ENCODE measurements at places on chromosomes 6 and 20.

DNA sequence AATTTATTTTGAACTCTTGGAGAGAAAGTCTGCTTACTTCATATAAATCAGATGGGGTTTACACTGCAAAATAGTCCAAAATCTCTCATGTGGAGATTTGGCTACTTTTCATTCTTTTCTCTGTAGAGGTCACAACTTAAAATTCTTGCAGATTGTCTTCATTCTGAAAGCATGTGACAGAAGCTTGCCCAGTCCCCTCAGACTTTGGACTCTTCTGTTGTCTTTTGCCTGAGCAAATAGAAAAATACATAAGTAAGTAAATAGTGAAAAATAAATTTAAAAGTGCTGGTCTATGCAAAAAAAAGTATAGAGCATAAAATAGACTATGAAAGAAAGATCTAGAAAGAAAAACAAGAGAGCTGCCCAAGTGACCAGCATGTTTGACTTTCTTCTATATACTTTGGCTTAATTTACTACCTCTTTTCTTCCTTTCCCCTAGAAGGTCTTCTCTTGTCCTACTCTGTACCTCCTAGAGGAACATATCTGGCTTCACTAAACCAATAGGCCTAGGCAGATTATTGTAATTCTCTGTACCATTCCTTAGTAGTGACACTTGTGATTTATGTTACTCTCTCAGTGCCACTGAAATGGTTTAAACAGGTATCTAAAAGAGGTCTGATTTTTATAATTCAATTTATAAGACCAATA is 260.9 kb downstream of the TENT5A start:
- DNase-seq: no peak

- DNase-seq: no peak
These were observed 2.9 kb downstream of the AIG1 start for GRCh38 chr6:143063631-143064030.

DNA sequence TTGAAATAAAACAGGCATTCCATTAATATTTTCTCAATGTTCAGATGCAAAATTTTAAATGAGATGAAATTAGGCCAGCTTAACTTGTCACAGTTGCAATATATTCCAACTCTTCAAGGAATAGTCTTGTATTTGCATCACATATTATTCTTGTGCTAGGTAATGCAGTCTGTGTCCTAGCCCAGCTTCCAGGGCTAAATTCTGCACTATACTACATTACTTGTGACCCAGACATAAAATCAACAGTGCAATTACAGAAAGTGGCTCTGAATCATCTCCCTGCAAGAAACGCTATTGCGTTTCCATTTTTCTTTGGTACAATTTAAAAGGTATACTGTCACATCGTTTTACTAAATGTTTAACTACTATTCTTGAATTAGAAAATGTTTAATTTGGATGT is 399.2 kb downstream of the TENT5A start:
- DNase-seq: no peak

DNA sequence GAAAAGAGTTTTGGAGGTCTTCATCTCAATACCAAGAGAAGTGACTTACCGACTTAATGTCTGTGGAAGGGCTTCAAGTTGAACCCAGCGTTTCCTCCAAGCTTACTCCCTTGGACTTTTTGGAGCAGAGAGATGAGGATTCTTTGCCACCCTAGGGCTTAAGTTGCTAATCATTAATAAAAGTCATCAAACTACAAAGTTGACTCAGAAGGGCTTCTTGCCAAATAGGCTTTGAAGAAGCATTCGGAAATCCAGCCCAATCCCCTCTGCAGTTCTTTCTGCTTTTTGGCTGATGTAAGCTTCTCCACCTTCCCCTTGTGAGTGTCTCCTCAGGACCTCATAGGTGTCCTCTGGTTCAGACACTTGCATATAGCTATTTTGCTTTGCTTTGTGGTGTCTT is at the start of gene SLC17A3:
SLC17A3 (minus strand) TSS at position 126 of the 400 bp plus-strand sequence. CDS start 5,856 bp downstream, outside the sequence.
- DNase-seq: no peak

DNA sequence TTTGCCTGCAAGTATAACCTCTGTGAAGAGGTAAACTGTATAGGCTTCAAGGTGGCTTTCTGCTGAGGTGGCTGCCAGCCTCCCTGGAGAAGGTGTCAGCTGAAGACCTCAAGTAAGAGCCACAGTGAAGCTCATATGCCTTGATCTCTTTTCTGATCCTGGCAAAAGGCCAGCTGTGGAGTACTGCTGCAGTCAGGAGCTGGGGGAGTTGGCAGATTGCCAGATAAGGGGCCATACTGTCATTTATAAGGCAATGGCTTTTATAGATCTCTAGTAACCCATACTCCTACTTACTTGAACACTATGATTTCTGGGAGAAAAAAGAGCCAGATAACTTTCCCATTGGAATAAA is 8.8 kb upstream of the CEP85L start:
- DNase-seq: no peak

GRCh38 chr6:38799529-38800184 is 84.5 kb downstream of the DNAH8 start:
- no peak for DNase-seq

DNA sequence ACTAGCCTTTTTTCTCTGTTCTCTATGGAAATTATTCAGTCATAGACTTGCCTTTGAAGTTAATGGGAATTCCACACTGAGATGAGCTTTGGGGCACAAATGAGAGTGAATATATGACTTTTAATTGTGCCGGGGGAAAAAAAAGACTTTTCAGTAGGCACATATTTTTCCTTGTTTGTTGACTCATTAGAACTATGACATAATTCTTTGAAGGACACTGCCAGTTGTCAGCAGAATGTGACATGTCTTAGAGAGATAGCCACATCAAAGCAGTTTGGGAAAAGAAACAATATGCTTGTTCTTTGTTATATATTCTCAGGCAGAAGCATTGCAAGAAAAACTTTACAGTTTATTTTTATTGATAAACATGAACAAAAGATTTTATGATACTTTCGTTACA is 138.3 kb downstream of the COL9A1 start:
- no peak for DNase-seq

GRCh38 chr6:88865275-88865674 is 98.1 kb downstream of the RNGTT start:
- DNase-seq: no peak

GRCh38 chr6:108622641-108623298 is 62.1 kb downstream of the FOXO3 start:
- DNase-seq: no peak

DNA sequence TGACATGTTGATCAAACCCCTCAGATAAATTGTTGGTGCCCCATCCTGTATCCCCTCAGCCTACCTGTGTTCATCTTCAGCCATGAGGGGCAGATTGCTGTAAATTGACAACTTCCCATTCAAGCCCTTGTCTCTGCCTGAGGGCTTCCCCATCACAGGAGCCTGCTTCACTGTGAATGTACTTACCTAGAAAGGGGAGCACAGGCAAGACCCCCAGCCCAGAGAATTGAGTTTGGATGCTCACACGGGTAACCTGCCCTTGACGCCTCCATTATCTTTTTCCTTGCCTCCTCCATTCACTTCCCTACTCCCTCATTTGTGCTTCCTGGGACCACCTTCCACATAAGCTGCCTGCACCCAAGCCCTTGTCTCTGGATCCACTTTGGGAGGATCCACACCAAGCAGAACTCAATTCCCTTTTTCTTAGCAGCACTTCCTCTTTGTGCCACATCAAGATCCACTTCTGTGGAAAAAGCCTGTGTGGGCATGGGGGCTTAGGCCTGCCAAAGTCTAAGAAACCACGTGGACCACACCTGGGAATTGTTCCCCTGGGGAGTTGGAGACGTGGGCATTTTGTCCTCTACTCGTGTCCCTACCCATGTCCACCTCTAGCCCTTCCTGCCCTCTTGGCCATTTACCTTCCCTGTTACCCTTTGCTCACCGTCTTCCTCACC is 103.4 kb upstream of the FOXA2 start:
- DNase-seq: no peak

DNA sequence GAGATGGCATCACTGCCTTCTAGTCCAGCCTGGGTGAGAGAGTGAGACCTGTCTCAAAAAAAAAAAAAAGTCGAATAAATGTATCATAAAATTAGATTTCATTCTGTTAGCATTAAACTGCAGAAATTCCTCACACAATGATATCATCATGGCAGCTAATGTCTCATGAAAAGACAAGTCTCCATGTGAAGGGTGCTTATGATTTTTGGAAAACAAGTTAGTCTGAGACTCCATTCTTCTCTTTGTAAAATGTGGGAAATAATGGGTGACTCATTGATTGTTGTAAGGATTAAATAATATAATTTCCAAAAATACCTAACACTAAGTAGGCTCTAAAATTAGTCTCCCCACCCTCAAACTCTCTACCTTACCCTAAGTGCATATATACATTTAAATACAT is 49.6 kb upstream of the CDYL start:
- no peak for DNase-seq

DNA sequence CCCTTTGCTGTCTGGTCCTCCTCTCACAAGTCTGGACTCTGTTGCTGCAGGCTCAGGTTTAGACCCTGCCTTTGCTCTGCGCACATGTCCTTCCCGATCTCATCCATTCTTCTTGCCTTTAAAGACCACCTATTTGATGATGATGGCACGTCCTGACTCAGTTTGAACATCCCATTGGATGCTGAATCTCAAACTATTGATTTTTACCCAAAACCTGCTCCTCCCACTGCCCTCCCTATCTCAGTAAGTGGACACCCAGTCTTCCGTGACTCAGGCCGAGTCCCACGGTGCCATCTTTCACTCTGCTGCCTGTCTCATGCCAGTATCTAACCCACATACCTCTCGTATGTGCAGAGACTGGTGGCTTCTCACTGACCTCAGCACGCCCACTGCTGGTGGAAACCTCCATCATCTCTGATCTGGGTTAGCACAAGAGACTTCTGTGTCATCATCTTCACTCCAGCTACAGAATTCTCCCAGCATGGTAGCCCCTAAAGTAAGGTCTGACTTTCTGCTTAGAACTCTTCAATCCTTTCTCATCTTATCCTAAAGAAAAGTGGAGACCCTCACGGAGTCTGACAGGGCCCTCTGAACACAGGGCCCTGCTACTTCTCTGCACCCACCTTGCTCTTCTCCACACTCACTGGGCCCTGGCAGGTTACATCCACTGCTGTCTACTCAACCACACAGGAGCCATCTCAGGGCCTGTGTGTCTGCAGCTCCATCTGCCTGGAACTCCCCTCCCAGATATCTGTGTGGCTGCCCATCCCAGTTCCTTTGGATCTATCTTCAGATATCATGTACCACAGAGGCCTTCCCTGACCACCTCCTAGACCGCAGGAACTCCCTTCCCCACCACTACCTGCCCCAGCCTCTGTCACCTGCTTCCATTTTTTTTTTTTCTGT is 387.1 kb upstream of the AGPAT4 start:
- no peak for DNase-seq

GRCh38 chr20:62063981-62064769 is 1.5 kb downstream of the TAF4 start:
- no peak for DNase-seq

DNA sequence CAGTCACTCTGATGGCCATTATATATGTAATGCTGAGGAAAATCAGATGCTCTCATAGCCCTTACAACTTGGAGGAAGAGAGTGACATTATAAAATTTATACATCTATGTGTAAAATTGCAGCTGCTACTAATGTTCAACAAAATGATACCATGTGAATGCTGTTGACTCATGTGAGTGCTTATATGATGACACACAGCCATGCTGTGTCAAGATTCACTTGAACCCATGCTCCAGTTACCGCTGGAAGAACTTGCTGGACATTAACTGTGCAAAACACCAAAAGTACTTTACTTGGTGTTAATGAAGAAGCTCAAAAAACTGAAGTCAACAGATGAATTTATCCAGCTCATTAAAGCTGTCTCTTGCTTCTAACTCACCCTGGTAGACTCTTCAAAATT is 318.9 kb upstream of the PLCB4 start:
- DNase-seq: no peak

- DNase-seq: no peak
These were observed 179.3 kb downstream of the MTHFD1L start for GRCh38 chr6:151044465-151045441.

GRCh38 chr20:58065508-58066361 is 162.7 kb downstream of the ANKRD60 start:
- DNase-seq: no peak

GRCh38 chr6:96450082-96450769 is 71.4 kb upstream of the UFL1 start:
- DNase-seq: no peak

- DNase-seq: no peak
These were observed 84.7 kb downstream of the DLGAP4 start for GRCh38 chr20:36390719-36391415.

DNA sequence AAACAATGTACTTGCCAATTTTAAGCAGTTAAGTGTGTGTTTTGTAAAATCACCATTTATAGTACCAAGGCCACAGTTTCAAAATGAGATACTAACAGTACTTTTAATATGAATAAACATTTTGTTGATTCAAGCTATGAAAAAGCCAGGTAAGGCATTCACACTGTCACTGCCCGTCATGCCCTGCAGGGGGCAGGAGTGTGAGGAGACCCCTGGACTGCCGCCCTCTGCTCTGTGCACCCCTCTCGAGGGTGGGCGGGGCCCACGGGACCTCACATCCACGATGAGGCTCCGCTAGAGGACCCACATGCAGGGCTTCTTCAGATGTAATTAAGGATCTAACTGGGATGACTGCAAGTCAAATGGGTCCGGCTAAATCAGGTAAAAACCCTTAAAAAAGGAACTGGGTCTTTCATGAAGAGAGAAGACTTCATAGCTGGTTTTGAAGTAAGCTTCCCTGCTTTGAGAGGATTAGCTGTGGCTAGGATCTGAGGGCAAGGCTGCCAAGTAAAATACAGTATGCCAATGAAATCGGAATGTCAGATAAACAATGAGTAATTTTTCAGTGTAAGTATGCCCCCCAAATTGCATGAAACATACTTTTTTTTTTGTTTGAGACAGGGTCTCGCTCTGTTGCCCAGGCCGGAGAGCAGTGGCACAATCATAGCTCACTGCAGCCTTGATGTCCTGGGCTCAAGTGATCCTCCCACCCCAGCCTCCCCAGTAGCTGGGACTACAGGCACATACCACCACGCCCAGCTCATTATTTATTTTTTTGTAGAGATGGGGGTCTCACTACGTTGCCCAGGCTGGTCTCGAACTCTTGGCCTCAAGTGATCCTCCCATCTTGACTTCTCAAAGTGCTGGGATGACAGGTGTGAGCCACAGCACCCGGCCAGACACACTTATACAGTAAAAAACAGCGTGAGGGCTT is 18.7 kb downstream of the DIDO1 start:
- no peak for DNase-seq

- DNase-seq: no peak
These were observed 828 bp downstream of the ASCC3 start for GRCh38 chr6:100880149-100880852.

DNA sequence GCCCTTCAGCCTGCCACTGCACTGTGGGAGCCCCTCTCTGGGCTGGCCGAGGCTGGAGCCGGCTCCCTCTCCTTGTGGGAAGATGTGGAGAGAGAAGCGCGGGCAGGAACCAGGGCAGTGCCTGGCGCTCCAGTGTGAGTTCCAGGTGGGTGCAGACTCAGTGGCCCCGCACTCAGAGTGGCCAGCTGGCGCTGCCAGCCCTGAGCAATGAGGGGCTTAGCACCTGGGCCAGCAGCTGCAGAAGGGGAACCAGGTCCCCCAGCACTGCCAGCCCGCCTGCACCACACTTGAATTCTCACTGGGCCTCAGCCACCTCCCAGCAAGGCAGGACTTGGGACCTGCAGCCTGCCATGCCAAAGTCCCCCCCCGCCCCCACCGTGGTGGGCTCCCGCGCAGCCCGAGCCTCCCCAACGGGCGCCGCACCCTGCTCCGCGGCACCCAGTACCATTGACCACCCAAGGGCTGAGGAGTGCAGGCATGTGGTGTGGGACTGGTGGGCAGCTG is 205.9 kb downstream of the CLVS2 start:
- DNase-seq: no peak

Data from stimulated activated CD8-positive, alpha-beta memory T cell treated with anti-CD3 and anti-CD28 coated beads, Interleukin-7, amount 100 ng/mL, for 1 hour (primary cell).